Stimulated activated naive CD4-positive, alpha-beta T cell treated with Interleukin-2 at 50 U/mL for 16 hours (primary cell): ENCODE measurements at places on chromosomes 6 and 20.

DNA sequence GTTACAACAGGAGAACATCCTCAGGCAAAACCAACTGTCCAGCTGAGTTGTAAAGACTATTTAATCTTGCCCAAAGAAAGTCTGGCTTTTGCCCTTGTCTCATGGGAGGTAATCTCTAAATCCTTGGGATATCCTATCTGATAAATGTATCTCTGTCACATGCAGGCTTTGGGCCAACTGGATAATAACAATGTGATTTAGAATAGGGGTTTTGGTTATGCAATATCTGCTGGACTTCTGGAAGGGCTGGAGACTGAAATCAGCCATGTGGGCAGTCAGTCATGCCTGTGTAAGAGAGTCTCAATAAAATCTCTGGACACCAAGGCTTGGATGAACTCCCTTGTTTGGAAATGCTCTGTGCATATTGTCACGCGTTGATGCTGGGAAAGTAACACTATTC is 56.3 kb upstream of the PRL start:
- no peak for DNase-seq

DNA sequence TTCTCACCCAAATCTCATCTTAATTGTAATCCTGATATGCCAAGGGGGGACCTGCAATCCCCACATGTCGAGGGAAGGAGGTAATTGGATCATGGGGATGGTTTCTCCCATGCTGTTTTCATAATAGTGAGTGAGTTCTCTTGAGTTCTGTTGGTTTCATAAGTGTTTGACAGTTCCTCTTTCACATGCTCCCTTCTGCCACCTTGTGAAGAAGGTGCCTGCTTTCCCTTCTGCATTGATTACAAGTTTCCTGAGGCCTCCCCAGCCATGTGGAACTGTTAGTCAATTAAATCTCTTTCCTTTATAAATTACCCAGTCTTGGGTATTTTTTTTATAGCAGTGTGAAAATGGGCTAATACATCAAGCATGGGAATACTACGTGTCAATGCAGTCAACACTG is 925.0 kb upstream of the MAN1A1 start:
- DNase-seq = no peak

- no peak for DNase-seq
Observed at GRCh38 chr6:121940728-121941127, 458.7 kb upstream of the HSF2 start.

GRCh38 chr6:39086711-39087110 is 28.3 kb downstream of the SAYSD1 start:
- no peak for DNase-seq

DNA sequence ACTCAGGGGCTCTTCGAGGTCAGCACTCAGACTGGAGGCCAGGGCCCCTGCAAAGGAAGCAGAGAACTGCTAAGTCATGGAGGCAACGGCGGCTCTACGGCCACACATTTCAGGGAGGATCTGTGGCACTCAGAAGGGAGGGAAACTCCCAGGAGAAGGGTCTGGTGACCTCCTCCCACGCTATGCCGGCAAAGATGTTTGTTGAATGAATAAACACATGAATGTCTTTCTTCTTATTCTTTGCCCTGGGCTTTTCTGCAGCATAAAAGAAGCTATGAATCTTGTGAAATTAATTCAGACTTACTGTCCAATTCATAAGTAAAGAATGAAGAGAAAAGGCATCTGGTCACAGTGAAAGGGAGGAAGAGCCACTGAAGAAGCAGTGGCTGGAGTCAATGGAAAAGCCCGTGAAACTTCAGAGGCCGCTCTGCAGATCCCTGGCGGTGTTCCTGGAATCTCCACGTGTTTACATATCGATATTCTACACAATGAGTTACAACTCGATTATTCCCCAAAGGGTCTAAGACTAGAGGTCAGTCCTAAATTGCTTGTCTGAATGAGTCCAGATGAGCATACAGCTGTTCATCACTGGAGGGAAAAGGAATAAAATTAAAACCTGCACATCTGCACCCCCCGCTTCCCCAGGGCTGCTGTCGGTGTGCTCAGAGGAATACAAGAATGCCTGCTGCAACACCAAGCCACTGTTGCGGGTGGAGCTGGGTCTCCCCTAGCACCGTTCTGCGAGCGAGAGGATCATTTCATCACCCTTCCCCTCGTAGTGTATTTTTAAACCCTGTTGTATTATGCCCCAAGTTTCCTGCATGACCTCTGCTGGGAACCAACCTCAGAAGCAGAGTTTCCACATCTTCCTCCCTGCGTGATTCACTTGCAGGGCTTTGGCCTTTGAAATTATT is 25.6 kb downstream of the INSM1 start:
- no peak for DNase-seq

DNA sequence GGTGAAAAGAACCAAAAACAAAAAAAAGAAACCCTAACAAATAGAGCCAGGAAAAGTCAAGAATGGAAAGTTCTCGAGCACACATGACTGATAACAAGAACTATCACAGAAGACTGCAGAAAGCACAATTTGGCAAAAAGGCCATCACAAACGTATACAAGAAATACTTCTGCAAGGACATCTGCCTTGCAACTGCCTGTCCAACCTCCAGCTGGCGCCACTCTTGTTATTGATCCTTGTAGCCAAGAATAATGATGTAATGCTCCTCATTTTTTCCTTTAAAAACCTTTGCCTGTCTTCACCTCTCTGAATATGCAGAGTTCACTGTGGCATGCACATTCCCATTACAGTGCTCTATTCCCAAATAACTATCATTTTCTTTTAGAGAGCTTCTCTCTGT is 87.9 kb upstream of the BMP5 start:
- DNase-seq = no peak

DNA sequence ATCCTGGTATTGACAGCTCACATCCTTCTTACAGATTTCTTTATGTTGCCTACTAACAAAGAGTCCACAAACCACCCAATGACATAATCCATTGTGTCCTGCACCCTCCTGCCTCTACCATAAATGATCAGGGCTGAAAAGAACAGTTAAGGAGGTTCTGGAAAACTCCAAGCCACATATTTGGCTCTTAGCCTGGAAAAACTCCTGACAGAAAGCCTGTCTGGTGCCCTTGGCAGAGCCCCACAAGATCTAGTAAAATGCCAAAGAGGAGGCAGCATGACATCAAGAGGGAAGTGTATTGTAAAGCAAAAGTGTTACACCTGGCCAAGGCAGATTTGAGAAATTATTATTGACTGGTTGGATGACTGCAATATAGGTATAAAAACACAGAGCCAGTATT is 126.4 kb upstream of the VGLL2 start:
- no peak for DNase-seq

GRCh38 chr20:60071965-60072364 is 113.7 kb downstream of the CDH26 start:
- no peak for DNase-seq

DNA sequence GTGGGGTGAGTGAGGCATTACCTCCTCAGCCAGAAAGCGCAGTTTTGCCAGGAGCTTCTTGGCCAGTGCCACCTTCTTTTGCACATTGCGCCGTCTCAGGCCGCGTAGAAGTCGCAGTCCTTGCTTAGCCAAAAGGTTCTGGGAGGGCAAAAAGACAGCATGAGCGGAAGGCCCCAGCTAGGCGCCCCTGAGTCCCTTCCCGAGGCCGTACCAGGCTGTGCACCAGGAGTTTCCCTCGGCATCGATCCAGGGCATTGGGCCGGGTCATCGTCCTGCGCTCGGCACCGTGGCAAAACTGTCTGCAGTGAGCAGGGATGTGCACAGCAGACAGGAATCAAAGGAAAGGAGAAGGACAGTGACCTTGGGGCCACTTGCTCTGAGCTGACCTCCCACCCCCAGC is 20.2 kb upstream of the SPAG4 start:
- no peak for DNase-seq

- no peak for DNase-seq
Observed at GRCh38 chr6:169577236-169577635, 124.6 kb downstream of the WDR27 start.

DNA sequence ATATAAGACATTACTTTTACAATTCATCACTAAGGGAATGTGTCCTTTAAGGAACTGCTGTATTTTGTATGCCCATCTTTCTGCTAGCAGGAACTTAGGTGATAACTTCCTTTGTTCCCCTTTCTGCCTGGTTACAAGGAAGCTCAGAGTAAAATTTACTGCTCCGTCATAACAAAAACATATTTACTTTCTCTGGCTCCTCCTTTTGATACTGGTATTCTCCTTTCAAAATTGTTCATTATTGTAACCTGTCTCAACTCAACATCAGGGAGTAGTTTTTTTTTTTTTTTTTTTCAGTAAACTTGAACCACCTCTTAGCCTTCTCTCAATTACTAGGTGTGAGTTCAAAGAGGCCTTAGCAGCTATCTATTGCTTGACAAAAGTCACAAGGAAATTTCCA is 37.1 kb downstream of the RIPOR2 start:
- no peak for DNase-seq

- no peak for DNase-seq
Observed at GRCh38 chr6:166620478-166621113, 6.5 kb downstream of the RPS6KA2 start.

- no peak for DNase-seq
Observed at GRCh38 chr6:37761554-37762271, 57.8 kb upstream of the ZFAND3 start.

GRCh38 chr6:97291896-97292295 is 8.9 kb upstream of the MMS22L start:
- DNase-seq = no peak

DNA sequence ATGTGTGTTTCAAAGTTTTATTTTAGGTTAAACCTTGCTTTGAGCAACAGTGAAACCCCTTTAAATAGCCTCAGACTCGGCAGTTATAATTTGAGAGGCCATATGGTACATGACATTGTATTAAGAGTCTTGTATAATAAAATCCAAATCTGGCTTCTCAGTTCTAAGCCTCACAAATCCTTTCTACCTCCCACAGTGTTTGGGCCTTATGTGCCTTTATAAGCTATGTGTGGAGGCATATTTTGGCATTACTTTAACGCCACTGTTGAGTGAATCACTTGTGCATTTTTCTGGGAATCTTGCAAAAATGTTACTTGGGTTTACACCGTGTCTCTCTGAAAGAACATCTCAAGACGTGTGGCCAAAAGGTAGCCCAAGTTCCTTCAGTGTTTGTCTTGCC is 152.4 kb downstream of the COL9A1 start:
- DNase-seq = no peak

- DNase-seq = no peak
Observed at GRCh38 chr6:162857326-162857725, 129.6 kb downstream of the PACRG start.

GRCh38 chr6:96582436-96582835 is 19.5 kb downstream of the FHL5 start:
- no peak for DNase-seq

GRCh38 chr20:38812182-38812581 is 6.7 kb downstream of the PPP1R16B start:
- no peak for DNase-seq

GRCh38 chr6:31356946-31357466 is at the start of gene HLA-B:
HLA-B (minus strand) TSS chr6:31357179; CDS start chr6:31357158, 21 bp downstream.
- DNase-seq = peak; percentile 85

DNA sequence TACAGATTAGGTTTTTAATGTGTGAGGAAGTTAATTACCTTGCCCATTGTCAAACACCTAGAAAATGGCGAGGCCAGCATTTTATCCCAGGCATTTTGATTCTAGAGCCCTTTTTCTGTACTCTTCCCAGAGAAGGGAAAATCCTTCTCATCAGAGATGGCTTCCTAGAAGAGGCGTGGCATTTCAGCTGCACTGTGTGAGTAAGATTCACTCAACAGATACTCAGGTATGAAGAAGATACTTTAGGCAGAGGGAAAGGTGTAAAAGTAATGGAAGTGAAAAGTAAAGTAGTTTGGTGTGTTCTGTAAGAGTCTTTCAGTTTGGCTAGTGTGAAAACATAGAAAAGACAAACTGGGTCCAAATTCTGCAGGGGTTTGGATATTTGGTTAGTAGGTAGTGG is 113.8 kb downstream of the MAP3K4 start:
- DNase-seq = no peak

GRCh38 chr6:121086876-121087275 is 247.4 kb downstream of the TBC1D32 start:
- DNase-seq = no peak

- no peak for DNase-seq
Observed at GRCh38 chr6:72975352-72975752, 249.9 kb downstream of the KHDC1L start.

- DNase-seq = no peak
Observed at GRCh38 chr6:145116591-145117178, 618.6 kb downstream of the EPM2A start.

- DNase-seq = no peak
Observed at GRCh38 chr20:9388160-9388812, 126.1 kb upstream of the LAMP5 start.

- DNase-seq = no peak
Observed at GRCh38 chr20:23358563-23358906, 3.4 kb upstream of the GZF1 start.

DNA sequence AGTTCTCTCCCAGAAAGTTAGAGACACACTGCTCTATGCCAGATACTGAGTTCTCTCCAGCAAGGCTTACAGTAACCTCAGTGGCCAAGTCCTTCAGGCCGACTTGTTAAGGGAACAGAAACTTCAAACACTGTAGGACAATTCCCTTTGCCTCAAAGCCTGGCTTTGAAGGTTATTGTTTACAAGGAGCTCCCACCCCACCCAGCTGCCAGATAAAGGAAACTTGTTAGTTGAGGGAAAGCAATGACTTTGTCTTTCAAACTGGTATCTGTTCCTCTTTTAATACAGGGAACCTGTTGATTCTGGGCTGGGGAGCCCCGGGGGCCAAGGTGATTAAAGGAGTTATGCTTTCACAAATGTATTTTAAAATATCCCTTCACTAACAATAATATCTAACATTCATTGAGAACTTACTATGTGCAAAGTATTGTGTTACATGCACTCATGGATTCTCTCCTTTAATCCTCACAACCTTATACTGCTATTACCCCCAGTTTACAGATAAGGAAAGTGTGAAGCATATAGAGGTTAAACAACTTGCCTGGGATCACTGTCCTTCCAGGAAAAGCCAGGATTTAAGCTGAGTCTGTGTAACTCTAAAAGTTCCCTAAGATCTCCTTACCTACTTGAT is 27.6 kb upstream of the CDKN1A start:
- DNase-seq = no peak

GRCh38 chr6:83069633-83070032 is 2.2 kb downstream of the DOP1A start:
- DNase-seq = no peak

- no peak for DNase-seq
Observed at GRCh38 chr20:8342391-8342790, 210.3 kb downstream of the PLCB1 start.

DNA sequence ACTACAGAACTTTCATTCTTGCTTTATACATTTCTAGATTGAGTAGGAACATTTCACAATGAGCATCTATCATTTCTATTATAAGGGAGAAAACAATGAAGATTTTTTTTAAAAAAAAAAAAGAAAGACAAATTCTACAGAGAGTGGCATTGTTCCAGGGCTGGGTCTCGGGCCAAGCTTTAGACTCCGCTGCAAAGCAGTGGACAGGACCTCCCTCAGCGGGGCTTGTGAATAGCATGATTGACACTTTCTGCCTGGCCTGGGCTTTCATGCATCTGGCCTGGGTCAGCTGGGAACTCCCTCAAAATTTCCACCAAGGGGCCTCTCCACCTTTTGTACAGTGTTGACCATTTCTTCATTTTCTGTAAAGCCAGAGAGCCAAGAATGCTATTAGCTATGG is 55.8 kb upstream of the HIVEP2 start:
- DNase-seq = no peak

- DNase-seq = no peak
Observed at GRCh38 chr20:18991012-18991411, 177.4 kb downstream of the SCP2D1 start.

- DNase-seq = no peak
Observed at GRCh38 chr6:12228447-12229146, 61.6 kb upstream of the EDN1 start.

- no peak for DNase-seq
Observed at GRCh38 chr20:45301824-45302271, 4.8 kb upstream of the RBPJL start.
